ENCODE measurements at places on chromosomes 4 and X. TPM values are rescaled to one million over a fixed set of nuclear protein-coding genes. Genes with fewer than 3 reads are reported as not detected.

The GRIA3 gene
- total RNA-seq = 4.4 TPM

The TBC1D8B gene
- total RNA-seq = 11.3 TPM

The ZBTB49 gene
- 5.5 TPM for total RNA-seq

The NWD2 gene
- total RNA-seq = 0.06 TPM

The SHROOM3 gene
- total RNA-seq = 75.9 TPM

The CENPC gene
- total RNA-seq = 31.7 TPM

The MAGEC3 gene
- not detected for total RNA-seq

The GRPR gene
- total RNA-seq = 0.35 TPM

The FSTL5 gene
- 2.2 TPM for total RNA-seq

The ADAMTS3 gene
- total RNA-seq = 9.8 TPM

The DGKK gene
- total RNA-seq = 3.2 TPM

The RPGR gene
- 15.0 TPM for total RNA-seq

The MAOA gene
- total RNA-seq = 14.7 TPM

The IL3RA gene
- total RNA-seq = 6.2 TPM

The PAGE1 gene
- not detected for total RNA-seq

The GDPD2 gene
- total RNA-seq = 0.58 TPM

The PHEX gene
- total RNA-seq = 0.18 TPM

The UGT2B15 gene
- total RNA-seq = not detected

The FANCB gene
- 6.5 TPM for total RNA-seq

The ADH1B gene
- total RNA-seq = 36.6 TPM

The GAB1 gene
- total RNA-seq = 40.9 TPM

The KIAA1210 gene
- 4.1 TPM for total RNA-seq

The PPP3CA gene
- total RNA-seq = 37.6 TPM

The IL2 gene
- total RNA-seq = not detected

The MAP3K15 gene
- total RNA-seq = 5.0 TPM

The FAT4 gene
- 90.4 TPM for total RNA-seq

The PNMA6A gene
- total RNA-seq = 6.7 TPM

The NAT8L gene
- 5.4 TPM for total RNA-seq

The HSFX3 gene
- not detected for total RNA-seq

The PPP1R2C gene
- not detected for total RNA-seq

The SPANXB1 gene
- not detected for total RNA-seq

The IL9R gene
- 0.12 TPM for total RNA-seq

The METAP1 gene
- 35.4 TPM for total RNA-seq

The GALNTL6 gene
- total RNA-seq = 1.9 TPM

The KCTD8 gene
- total RNA-seq = 3.4 TPM

The PLXNA3 gene
- 28.7 TPM for total RNA-seq

The FGFR3 gene
- 97.0 TPM for total RNA-seq

The PABPC1L2A gene
- not detected for total RNA-seq

The TRIM60 gene
- total RNA-seq = not detected
